ENCODE measurements at places on chromosomes 11 and 22. TPM values are rescaled to one million over a fixed set of nuclear protein-coding genes. Genes with fewer than 3 reads are reported as not detected.

The FGF19 gene
- total RNA-seq, result not detected

The MYOD1 gene
- not detected for total RNA-seq

The APOL5 gene
- total RNA-seq, result not detected

The HEPACAM gene
- total RNA-seq, result 4.6 TPM

The ADM gene
- total RNA-seq, result 20.8 TPM

The KCNQ1 gene
- total RNA-seq, result 39.7 TPM

The RIMBP3C gene
- total RNA-seq, result 0.21 TPM

The MMP3 gene
- not detected for total RNA-seq

The PGR gene
- total RNA-seq, result 6.5 TPM
